Large intestine (tissue), 12 donors: ENCODE measurements at places on chromosomes 7 and 10. TPM values are rescaled to one million over a fixed set of nuclear protein-coding genes. Genes with fewer than 3 reads are reported as not detected.

DNA sequence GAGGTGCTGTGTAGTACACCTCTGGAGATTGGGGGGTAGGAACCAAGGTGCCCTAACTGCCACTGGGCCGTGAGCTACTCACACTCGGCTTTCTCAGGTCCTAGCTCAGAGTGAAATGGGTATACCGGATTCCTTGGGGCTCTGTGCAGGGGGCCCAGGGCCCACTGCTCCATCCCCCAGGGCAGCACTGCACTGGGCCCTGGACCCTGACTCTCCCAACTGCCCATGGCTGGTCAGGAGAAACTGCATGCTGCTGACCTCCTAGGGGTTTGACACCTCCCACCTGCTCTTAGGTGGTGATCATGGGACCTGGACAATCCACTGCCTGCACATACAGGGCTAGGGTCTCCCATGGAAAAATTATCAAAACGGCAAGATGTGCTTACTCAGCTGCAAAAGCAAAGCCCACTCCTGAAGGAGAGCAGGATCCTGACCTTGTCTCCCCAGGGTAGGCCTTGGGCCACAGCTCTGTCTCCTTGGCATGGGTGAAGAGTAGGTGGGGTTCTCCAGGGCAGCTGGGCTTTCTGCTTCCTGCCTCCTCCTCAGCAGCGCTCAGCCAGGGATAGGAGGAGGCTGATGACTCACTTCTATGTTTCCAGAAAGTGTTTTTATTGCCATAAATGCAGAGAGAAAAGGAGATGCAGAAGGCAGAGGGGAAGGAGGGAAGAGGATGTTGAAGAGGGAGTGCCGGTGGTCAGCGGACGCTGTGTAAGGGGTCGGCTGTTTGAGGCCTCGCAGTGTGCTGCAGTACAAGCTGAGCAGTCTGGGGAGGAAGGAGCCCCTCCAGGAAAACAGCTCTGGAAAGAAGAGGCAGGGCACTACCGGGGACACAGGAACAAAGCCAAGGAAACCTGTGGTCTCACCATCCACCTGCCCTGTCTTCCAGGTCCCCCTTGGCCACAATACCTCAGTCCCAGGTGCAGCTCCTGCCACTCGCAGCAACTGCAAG is 107.8 kb downstream of the ARHGAP22 start:
- H3K4me1 ChIP-seq: no peaks in the 10 kb centered on the region
- H3K4me3 ChIP-seq: no peak overlapping the region
- no peak overlapping the region for H3K27ac ChIP-seq
- no peaks in the 10 kb centered on the region for H3K36me3 ChIP-seq
- DNase-seq: no peak

DNA sequence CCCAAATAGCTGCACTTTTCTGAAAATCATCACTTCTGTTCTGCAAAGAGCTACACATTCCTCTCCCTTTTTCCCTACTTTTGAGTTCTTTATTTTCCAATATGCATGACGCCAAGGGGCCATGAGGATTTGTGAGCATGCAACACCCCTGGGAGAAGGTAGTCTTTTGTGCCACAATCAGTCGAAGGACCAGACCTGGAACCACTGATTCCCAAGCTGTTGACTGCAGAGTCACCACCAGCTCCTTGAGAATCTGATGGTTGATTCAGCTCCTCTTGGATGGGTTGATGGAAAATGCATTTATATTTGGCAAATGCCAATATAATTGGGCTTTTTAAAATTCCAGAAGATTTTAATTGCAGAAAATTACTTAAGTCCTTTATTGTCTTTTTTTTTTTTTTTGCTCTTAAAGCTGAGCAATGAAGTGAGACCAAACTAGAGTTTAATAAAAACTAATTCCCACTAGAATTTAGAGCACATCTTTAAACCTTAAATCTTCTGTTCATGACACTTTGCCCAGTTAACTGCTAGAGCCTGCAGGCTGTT is 554.1 kb downstream of the TNS3 start:
- no peaks in the 10 kb centered on the region for H3K36me3 ChIP-seq
- H3K4me3 ChIP-seq: no peak overlapping the region
- H3K4me1 ChIP-seq: no peaks in the 10 kb centered on the region
- H3K27ac ChIP-seq: no peak overlapping the region
- H3K27me3 ChIP-seq: no peaks in the 10 kb centered on the region
- DNase-seq: no peak

GRCh38 chr10:98642281-98642680 is 195.5 kb upstream of the HPS1 start:
- no peak overlapping the region for H3K27ac ChIP-seq
- no peak overlapping the region for H3K4me3 ChIP-seq
- no peak for DNase-seq

DNA sequence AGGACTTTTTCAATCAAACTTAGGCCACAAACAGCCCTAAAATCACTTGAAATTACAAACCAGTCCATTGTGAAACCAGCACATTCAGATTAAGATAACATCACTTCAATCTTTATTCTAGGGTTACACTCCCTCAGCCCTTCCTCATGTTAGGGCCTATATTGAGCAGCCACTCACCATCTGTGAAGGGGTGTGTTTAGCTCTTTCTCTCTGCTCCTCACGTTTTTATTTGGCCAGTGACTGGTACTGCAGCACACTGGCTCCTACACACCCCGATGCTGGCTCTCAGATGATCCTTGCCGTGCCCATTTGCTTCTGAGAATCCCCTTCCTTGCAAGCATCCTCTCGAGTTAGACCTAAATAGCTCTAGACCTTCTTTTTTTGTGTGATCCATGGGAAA is 604.5 kb downstream of the INHBA start:
- no peaks in the 10 kb centered on the region for H3K4me1 ChIP-seq
- H3K27me3 ChIP-seq: no peaks in the 10 kb centered on the region
- DNase-seq: no peak
- no peaks in the 10 kb centered on the region for H3K36me3 ChIP-seq

GRCh38 chr10:119917777-119918176 is 25.2 kb downstream of the SEC23IP start:
- H3K27me3 ChIP-seq: no peaks in the 10 kb centered on the region
- H3K36me3 ChIP-seq: peaks cover 64% of the 10 kb centered on the region
- no peak overlapping the region for H3K27ac ChIP-seq
- H3K4me1 ChIP-seq: no peaks in the 10 kb centered on the region

- no peak overlapping the region for H3K27ac ChIP-seq
- no peak overlapping the region for H3K4me3 ChIP-seq
- no peak for DNase-seq
- no peaks in the 10 kb centered on the region for H3K4me1 ChIP-seq
- H3K36me3 ChIP-seq: no peaks in the 10 kb centered on the region
- H3K27me3 ChIP-seq: no peaks in the 10 kb centered on the region
Observed at GRCh38 chr10:47176903-47177868, 122.8 kb upstream of the GDF10 start.

GRCh38 chr7:12985228-12985627 is 297.8 kb downstream of the ARL4A start:
- DNase-seq: no peak
- no peaks in the 10 kb centered on the region for H3K36me3 ChIP-seq
- H3K27me3 ChIP-seq: no peaks in the 10 kb centered on the region
- H3K4me1 ChIP-seq: no peaks in the 10 kb centered on the region

DNA sequence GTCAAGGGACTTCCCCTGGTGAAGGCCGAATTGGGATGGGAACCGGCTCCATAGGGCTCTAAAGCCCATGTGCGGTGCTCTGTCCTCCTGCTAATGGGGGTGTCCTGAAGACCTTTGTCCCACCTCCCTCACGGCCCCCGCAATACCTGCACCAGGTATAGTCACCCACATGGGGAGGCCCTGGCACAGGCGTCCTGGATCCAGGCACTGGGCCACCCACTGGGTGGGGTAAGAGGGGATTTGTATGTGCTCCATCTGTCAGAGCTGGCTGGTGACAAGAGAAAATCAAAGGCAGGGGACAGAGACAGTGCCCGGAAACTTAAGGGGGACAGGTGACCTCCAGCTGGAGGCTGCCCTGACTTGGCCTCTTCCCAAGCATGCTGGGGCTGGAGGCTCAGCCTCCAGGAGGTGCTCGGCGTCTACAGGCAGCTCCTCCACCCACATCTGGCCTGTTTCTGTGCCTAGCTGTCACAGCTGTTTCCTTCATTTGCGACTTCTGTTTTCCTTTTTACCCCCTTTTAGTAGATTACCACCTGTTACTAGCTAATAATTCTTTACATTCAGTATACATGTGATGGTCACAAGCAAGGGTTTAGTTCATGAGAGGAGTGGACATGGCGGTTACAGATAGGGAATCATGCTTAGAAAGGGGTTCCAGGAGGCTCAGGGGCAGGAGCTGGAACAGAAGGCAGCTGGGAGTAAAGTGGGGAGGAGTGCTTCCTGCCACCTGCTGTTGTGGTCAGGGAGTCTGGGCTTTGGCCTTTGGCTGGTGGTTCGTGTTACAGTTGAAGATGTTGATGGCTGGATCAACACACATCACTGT is 2.3 kb upstream of the CUZD1 start:
- no peak overlapping the region for H3K27ac ChIP-seq
- no peak overlapping the region for H3K4me3 ChIP-seq
- H3K27me3 ChIP-seq: no peaks in the 10 kb centered on the region
- no peaks in the 10 kb centered on the region for H3K36me3 ChIP-seq

Gene ZC3HAV1
- polyA plus RNA-seq: 20.0 TPM

Gene GPR158
- 0.33 TPM for polyA plus RNA-seq

Gene SUGCT
- 18.8 TPM for polyA plus RNA-seq

Gene COL28A1
- 4.0 TPM for polyA plus RNA-seq
